ENCODE measurements at places on chromosomes 2 and 18.

DNA sequence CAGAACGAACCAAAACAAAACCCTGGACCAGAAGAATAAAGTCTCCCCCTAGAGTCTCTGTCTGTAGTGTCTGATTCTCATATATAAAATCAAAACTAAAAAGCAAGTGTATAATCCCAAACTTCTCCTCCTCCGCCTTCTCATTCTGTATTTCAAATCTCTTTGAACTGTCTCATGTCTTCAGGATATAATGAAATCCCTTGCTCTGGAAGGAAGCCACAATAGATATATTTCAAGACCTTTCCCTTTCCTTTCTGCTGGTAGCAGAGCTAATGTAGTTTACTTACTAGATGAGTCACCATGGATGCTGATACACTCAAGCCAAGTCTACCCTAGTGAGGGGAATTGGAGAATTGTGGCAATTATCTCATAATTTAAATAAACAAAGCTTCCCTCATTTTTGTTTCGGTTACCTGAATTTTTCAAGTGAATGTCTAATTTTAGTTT is 33.5 kb upstream of the CCDC93 start:
- no peak for DNase-seq

DNA sequence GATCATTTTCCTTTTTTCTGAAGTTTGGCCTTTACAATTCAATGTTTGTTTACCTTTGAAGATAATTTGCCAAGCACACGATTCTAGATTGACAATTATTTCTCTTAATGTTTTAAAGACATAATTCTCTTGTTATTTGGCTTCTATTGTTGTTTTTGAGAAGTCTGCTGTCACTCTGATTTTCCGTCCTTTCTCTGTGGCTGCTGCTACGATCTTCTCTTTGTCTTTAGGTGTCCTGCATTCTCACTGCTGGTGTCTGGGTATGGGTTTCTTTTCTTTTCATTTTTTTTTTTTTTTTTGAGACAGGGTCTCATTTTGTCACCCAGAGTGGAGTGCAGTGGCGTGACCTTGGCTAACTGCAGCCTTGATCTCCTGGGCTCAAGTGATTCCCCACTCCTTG is 15.1 kb upstream of the FAM228A start:
- DNase-seq = no peak

- DNase-seq = no peak
Observed at GRCh38 chr2:54665436-54665856, 58.0 kb upstream of the EML6 start.

- DNase-seq = no peak
Observed at GRCh38 chr2:9057939-9058761, 54.7 kb upstream of the MBOAT2 start.

DNA sequence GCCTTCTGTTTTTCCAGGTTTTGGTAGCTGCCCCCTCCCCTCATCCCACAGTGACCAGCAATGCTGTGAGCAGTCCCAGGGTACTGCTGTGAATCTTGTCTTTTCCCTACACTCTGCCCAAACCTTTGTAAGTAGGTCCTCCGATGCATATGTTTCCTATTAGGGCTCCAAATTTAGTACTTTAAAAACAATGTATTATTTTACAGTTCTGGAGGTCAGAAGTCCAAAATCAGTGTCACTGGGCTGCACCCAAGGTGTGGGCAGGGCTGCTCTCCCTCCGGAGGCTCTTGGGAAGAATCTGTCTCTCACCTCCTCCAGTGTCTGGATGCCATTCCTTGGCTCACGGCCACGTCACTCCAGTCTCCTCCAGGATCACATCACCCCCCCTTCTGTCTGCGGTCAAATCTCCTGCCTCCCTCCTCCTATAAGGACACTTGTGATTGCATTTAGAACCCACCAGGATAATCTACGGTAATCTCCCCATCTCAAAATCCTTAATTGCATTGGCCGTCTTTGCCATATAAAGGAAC is 208.5 kb downstream of the SH3BP4 start:
- no peak for DNase-seq

DNA sequence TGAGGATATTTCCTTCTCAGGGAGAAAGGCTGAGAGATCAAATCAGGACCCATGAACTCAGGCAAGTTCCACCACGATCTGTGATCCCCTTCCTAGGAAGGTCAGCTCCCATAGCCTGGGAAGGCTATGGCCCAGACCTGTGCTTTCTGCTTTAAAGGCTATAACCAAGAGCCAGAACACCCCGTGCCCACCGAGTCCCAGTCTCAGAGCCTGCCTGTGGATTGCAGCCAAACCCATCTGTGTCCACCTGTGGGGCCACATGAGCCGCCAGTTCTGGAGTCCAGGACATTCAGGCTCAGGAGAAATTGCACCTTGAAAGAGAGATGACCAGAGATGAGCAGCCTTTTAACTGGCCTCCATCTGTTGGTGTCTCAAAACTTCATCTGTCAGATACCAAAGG is 46.9 kb downstream of the MAL start:
- DNase-seq = peak; percentile 32

GRCh38 chr2:230498506-230499107 is 82.6 kb downstream of the SP100 start:
- DNase-seq = no peak

DNA sequence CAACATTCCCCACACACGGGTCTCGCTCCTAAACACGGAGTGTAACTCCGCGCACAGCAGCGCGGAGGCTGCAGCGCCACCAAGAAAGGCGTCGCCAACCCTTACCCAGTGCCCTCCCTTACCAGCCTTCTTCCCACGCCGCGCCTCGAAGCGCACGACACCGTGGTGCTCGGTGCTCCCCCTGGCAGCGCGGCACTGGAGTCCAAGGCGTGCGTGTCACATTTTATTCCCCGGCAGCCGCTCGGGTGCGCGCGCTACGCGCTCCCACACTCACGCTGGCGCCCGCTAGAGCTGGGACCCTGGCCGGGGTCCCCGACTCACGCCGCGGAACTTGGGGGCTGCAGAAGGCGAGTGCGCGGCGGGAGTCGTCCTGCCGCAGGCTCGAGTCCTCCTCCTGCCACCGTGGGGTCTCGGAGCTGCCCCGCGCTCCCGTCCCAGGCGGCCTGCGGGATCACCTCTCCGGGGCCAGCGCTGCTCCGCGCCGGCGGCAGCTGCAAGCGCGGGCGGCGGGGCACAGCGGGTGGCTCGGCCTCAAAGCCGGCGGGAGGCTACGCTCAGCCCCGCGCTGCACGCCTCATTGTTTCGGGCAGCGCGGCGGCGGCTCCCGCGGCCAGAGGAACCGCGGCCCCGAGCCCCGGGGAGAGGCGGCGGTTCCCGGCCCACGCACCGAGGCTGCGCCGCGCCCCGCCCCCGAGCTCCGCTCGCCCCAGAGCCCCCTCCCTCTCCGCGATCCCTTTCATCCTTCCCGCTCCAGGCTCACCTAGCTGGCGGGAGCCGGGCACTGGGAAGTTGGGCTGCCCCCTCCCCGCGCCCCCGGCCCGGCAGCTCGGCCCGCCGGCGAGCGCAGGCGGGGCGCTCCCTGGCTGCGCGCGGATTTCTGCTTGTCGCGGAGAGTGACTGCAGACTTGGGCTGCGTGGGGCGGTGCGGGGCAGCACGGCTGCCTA is at the start of gene ST6GAL2:
ST6GAL2 (minus strand) TSS at position 197 of the 945 bp plus-strand sequence. CDS start 42,190 bp downstream, outside the sequence.
- DNase-seq = peak; percentile 77

GRCh38 chr2:24058564-24059271 is 9.2 kb downstream of the FKBP1B start:
- DNase-seq = no peak

GRCh38 chr2:128269063-128269989 is 49.3 kb downstream of the HS6ST1 start:
- DNase-seq = peak; percentile 37

GRCh38 chr2:176074919-176075425 is 8.8 kb downstream of the EVX2 start:
- no peak for DNase-seq

- DNase-seq = no peak
Observed at GRCh38 chr2:159592441-159592840, 23.9 kb downstream of the BAZ2B start.

DNA sequence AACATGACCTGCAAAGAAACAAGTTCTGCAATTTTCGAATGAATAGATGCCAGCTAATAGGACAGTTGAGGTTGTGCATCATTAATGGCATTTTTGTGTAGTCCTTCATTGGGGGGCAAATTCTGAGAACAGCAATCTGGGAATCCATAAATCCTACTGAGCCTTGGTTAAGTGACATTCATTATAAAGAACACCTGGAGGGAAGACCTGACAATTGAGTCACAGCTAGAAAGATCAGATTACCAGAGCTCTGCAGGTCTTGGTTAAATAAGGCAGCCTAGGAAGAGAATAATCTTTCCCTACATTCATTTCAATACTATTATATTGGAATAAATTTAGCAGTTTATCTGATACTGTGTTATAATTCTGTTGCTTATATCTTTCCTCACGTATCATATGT is 14.3 kb downstream of the KCNH7 start:
- no peak for DNase-seq

- DNase-seq = no peak
Observed at GRCh38 chr2:164008752-164009151, 272.9 kb upstream of the FIGN start.

GRCh38 chr2:28716265-28716865 is 35.3 kb upstream of the PPP1CB start:
- DNase-seq = no peak

- no peak for DNase-seq
Observed at GRCh38 chr2:214543386-214543955, 132.6 kb downstream of the VWC2L start.

- DNase-seq = no peak
Observed at GRCh38 chr2:52264911-52265310, 1233.0 kb upstream of the NRXN1 start.

DNA sequence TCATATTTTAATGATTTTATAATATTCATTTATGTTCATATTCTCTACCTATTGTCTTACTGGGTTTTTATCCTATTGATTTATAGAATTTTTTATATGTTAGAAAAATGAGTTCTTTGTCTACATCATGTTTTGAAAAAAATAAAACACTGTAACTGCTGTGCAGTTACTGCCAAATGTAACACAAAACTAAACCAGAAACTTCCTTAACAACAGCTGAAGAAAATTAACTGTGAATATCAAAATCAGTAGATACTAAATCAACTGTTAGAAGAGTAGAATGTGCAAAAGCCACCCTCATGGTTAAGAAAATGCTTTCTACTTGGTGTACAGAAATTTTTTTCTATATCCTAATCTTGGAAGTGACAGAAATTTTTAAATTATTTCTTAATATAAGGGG is 69.5 kb downstream of the PTRHD1 start:
- DNase-seq = no peak

GRCh38 chr2:225073198-225073597 is 30.9 kb upstream of the DOCK10 start:
- no peak for DNase-seq

- DNase-seq = no peak
Observed at GRCh38 chr18:9796935-9797549, 88.7 kb upstream of the TXNDC2 start.

GRCh38 chr18:22609642-22610041 is 191.9 kb upstream of the CTAGE1 start:
- DNase-seq = no peak

- no peak for DNase-seq
Observed at GRCh38 chr18:53426666-53427184, 797.7 kb downstream of the MBD2 start.

DNA sequence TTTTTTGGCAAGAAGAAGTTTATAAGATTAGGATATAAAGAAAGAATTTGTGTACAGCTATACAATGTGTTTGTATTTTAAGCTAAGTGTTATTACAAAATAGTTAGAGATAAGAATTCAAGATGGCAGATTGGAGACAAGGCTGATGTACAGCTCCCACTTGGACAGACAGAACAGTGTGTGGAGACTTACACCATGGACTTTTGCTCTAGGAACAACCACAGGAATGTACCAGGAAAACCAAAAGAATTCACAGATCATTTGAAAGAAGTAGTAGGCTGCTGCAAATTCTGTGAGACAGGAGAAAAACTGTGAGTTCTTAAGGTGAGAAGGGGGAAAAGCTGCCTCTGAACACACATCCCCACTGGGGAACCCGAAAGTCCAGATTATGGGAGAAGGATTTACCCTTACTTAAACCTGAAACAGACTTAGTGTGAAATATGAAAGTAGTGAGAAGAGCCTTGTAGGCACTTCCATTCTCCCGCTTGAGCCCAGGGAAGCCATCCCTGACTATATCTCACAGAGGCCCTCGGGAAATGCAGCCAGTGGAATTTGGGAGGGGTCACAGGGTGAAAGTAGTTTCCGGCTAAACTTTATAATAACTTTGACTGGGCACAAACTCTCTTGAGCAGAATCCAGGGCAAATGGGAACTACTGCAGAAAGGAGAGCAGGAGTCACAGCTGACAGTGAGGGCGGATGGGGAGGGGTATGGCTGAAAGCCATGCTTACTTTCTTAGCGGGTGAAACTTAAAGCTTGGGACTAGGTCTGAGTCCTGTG is 11.6 kb upstream of the RPRD1A start:
- no peak for DNase-seq

DNA sequence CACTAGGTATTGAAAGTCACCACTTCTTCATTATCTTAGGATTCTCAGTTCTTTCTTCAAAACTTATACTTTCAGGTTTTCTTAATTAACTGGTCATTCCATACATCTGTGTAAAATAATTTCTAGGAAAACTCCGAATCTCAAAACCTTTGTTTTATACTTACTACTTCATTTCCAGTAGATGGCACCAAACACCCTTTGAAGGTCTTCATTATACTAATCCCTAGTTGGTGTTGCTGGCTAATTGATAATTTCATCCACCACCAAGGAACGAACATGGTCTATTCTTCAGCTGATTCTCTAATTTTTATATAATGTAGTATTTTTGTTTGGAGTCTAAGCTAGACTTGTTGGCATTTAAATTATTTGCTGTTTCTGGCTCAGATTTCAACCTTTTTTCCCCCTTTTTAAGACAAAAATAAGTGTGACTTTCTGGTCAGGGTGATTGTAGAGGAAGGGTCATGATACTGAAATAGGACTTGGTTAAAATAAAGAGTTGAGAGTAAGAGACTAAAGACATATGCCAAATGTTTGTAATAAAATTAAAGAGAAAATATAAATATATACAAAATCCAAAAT is 2.8 kb upstream of the MXD1 start:
- no peak for DNase-seq

DNA sequence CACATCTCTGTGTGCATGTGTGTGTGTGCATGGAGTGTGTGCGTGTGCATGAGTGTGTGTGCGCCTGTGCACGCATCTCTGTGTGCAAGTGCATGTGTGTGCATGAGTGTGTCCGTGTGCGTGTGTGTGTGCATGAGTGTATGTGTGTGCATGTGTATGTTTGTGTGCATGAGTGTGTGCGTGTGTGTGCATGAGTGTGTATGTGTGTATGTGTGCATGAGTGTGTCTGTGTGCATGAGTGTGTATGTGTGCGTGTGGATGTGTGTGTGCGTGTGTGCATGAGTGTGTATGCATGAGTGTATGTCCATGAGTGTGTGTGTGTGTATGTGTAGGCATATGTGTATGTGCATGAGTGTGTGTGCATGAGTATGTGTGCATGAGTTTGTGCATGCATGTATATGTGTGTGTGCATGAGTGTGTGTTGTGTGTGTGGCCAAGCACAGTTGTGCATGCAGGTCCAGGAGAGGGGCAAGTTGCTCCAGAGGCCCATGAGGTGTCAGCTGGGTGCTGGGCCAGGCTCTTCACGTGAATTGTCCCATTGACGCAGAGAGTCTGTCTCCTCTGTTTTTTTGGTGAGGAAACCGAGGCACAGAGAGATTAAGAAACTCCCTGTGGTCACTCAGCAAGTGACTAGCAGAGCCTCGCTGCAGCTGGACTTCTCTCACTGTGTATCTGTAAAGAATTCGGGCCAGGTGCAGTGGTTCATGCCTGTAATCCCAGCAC is 75.5 kb downstream of the ASB1 start:
- peak; percentile 8 for DNase-seq
